ENCODE measurements at places on chromosomes 12 and 14. TPM values are rescaled to one million over a fixed set of nuclear protein-coding genes. Genes with fewer than 3 reads are reported as not detected.

- DNase-seq, result peak; percentile 55
These were observed 240.0 kb downstream of the DIO2 start for GRCh38 chr14:79971330-79971729.

DNA sequence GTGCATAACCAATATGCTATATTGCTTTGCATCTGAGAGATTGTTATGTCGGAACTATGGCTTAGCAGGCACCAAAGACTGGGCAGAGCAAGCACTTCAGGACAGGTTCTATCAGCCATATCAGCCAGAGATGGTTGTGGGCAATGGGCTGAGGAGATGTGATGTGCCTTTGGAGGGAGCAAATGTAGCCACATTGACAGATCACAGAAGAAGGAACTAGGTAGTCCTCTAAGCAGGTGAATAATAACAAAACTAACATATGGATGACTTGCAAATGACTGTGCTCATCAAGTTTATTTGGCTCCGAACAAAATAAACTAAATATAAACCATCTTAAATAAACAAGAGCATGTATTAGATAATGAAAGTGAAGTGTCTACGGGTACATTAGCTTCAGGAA is 291.7 kb downstream of the RMST start:
- no peak for DNase-seq

DNA sequence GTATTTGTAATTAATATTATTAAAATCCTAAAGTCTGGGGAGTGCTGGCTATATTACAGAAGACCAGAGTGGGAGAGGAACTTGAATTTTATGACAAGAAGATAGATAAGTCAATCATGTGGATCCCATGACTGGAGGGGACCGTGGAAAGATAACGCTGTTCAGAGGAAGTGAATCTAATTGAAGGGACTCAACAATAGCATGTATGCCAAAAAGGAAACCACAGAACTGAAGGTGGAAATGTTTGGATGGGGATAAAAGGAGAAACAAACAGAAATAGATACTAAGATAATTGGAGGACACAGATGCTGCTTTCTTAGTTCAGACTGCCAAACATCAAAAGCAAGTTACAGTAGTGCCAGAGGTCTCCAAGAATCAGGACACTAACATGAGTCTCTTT is 21.1 kb downstream of the OR6J1 start:
- no peak for DNase-seq

- peak; percentile 51 for DNase-seq
These were observed 427.5 kb upstream of the MGAT4C start for GRCh38 chr12:86683568-86684304.

DNA sequence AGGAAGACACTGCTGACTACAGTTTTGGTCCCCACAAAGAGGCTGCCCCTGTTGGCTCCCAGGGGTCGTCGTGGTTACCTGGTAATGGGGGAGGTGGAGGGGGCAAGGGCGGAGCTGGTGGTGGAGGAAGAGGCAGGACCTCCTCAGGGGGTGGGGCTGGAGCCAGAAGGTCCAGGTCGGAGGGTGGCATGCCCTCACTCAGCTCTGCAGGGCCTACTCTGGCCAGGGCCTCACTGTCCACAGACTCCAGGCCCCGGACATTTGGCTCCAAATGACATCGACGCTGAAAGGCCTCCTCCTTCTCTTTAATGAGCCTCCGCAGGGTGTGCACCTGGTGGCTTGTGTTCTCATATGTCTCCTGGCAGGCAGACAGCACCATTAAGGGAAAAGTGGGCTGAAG is 28.5 kb downstream of the PRPF40B start:
- no peak for DNase-seq

DNA sequence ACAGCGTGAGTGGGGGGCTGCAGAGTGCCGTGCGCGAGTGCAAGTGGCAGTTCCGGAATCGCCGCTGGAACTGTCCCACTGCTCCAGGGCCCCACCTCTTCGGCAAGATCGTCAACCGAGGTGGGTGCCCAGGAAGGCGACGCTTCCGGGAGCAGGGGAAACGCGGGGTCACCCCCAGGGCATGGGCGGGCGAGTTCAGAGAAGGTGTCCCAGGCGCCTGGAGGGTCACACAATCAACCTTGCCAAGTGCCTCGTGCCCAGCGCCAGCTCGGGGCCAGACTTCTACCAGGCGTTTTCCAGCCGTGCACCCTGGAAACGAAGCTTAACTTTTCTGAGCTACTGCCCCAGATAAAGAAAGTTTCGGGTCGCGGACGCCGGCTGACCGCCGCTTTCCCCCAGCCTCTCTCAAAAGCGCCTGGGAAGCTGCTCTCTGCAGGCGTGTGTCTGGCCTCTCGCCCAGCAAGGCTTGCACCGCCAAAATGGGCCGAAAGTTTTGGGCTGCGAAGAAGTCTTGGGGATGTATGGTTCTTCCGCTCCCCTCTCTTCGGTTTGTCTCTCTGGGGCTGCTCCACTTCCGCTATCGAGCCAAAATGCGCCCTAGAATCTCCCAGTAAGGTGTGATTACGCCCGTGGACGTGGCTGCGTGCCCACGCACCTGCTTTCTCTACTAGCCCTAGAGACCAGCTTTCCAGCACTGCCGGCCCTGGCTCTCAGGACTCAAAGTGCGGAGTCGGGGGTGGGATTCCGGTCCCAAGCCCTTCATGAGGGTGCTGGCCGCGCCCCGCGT is 1.7 kb downstream of the WNT1 start:
- no peak for DNase-seq

DNA sequence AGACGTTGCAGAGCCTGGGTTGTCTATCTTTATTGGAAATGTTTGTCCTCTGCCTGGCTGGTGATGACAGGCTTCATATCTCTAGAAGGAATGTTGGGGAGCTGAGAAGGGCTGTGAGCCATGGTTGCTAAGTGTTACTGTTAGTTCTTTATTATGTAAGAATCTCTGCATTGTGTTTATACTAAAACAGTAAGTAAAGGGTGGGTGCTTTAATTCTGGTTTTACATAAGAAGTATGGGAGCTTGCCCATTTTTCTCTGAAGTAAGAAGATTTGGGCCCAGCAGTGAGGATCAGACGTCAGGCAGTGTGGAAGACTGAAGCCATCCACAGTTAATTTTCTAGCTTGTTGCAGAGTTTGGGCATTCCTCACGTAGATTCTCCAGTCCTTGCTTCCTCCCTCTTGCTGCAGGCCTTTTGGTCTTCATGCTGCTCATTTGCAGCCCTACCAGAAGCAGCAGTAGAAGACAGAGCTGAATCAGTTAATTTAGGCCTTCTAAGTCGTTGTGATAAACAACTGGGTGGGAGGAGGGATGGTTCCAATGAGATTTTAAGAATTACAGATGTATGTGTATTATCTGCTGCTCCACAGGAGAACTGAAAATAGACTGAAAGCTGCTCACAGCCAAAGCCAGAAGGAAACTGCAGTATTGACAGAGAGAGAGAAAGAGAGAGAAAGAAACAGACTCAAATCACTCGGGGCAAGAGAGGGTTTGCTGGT is 21.4 kb downstream of the WNT5B start:
- no peak for DNase-seq

- DNase-seq, result peak; percentile 84
These were observed 674 bp downstream of the VDR start for GRCh38 chr12:47903927-47904712.

- DNase-seq, result no peak
These were observed 6.6 kb downstream of the ANKS1B start for GRCh38 chr12:99978152-99978551.

DNA sequence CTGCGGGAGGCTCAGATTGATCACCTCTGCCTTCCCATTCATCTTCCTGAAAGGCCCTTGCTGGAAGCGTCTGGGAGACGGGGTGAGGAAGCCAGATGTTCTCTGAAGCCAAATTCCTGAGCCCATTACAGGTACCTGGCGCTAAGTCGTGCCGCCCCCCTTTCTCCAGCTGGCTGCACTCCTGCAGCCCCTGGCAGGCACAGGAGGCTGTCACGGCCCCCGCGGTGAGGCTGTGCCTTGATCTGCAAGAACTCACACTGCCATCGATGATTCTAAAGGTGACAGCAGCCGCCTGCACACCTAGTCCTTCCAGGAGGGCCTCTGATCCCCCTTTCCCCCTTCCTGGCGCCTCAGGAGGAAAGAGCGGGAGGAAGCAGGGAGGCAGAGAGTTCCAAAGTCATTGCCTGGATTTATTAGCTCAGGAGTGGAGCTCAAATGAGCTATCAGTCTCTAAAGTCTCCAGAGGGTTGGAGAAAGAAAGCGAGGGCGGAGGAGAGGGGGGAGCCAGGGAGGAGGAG is 106.9 kb downstream of the RFLNA start:
- no peak for DNase-seq

DNA sequence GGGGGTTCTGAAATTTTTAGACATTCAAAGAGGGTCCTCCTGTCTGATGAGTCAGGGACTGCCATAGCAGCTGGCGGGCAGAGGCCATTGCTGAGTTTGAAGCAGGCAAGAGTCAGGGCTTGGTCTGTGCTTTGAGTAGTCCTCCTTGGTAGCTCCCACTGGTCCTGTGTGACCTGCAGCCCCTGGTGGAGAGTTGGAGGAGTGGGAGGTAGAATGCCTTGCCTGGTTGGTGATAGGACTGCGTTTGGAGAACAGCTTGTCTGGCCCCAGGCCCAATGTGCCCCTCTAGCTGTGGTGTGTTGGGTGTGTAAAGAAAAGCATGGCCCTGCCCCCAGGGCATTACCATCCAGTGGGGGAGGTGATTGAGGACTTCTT is 116.7 kb downstream of the BEGAIN start:
- no peak for DNase-seq

- DNase-seq, result no peak
These were observed 28.8 kb downstream of the ETNK1 start for GRCh38 chr12:22653791-22654190.

GRCh38 chr12:49227713-49228112 is 37.2 kb upstream of the TUBA1C start:
- no peak for DNase-seq

GRCh38 chr14:76337635-76338545 is 38.0 kb upstream of the ESRRB start:
- DNase-seq, result no peak

DNA sequence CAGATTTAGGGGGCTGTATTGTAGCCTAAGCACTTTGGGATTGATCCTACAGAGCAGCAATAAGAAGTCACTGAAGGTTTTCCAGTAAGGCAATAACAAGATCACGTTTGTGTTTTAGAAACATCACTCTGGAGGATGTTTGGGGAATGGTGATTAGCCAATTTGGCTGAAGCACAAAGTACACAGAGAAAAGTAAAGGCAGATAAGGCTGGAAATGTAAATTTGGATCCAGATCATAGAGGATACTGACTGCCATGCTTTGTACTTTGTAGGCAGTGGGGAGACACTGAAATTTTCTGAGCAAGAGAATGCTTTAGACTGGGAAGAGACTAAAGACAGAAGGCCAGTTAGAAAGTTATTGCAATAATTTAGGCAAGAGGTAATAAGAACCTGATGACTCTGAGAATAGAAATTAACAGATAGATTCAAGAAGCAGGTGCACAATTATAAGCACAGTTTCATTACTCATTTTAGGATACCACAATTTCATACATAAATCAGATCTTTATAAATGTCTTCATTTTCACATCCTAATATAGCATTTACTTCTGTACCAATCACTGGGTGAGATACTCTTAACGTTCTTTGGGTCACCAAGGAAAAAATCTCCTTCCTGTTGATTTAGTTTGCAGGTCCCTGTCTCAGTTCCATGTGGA is 314.5 kb upstream of the GARIN6 start:
- no peak for DNase-seq

- peak; percentile 53 for DNase-seq
These were observed 197.5 kb upstream of the TMEM132C start for GRCh38 chr12:128069359-128069997.

GRCh38 chr14:33997611-33998010 is 46.7 kb upstream of the EGLN3 start:
- DNase-seq, result no peak

PRPH gene
- not detected for total RNA-seq

ASPG gene
- not detected for total RNA-seq

- peak; percentile 44 for DNase-seq
These were observed 38.9 kb downstream of the PPP1R13B start for GRCh38 chr14:103808403-103809001.

DNA sequence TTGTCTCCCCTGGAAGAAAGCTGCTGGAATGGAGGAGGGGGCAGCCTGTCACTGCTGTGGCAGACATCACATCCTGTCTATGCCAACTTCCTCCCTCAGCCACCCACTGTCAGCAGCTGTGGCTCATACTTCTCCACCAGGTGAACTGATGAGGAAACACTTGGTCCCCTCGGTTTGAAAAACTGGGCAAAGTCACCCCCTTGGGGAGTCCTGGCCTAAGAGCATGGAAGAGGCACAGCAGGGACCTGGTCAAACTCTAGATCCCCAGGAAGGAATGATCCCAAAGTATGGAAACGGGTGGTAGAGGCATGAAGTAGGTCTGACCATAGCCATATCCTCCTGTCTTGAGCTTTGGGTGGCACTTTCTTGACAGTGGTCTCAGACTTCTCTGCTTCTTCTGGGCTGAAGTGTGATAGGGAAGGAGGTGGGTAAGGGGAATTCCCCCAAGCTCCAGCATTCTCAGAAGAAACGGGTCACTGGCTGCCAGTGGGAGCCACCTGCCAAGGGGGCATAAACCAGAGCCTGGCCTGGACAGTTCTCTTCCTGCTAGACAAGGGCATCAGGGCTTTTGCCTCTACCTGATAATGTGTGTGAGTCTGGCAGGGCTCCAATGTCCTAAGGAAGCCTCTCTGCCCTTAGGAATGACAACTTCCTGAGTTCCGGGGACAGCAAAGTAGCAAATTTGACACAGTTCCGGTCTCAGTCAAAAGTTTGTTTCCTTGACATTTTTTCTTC is 36.0 kb downstream of the FMNL3 start:
- DNase-seq, result no peak

CCDC184 gene
- 3.3 TPM for total RNA-seq

LBHD2 gene
- total RNA-seq, result not detected
